K562 (cell line): ENCODE measurements at places on chromosomes 6 and 20. TPM values are rescaled to one million over a fixed set of nuclear protein-coding genes. Genes with fewer than 3 reads are reported as not detected.

PRKN gene
- total RNA-seq: 0.24 TPM in 1 of 2 replicates, not detected in the other

LY6G6D gene
- total RNA-seq: not detected in 2 replicates

RBPJL gene
- total RNA-seq: not detected in 2 replicates

DEF6 gene
- total RNA-seq: 30.9 and 37.8 TPM in 2 replicates
